ENCODE measurements at places on chromosomes 11 and 22.

DNA sequence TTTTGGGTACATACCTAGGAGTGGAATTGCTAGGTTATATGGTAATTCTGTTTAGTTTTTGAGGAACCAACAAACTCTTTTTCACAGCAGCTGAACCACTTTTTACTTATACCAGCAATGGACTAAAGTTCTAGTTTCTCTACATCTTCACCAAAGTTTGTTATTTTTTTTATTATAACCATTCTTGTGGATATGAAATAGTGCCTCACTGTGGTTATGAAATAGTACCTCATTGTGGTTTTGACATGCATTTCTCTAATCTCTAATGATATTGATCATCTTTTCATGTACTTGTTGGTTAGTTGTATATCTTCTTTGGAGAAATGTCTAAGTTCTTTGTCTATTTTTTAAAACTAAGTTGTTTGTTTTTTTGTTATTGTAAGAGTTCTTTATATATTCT is 27.2 kb downstream of the STIM1 start:
- no peak for DNase-seq

- no peak for DNase-seq
Observed at GRCh38 chr11:93219440-93219839, 21.6 kb upstream of the SLC36A4 start.

- no peak for DNase-seq
Observed at GRCh38 chr11:71078482-71078881, 173.9 kb downstream of the SHANK2 start.

- DNase-seq = no peak
Observed at GRCh38 chr11:34595960-34596644, 24.8 kb upstream of the EHF start.

GRCh38 chr11:1375161-1375954 is 14.4 kb upstream of the BRSK2 start:
- no peak for DNase-seq

All from activated T-cell treated with anti-CD3 and anti-CD28 coated beads, Interleukin-2, amount 50 U/mL, for 48 hours (primary cell).